ENCODE measurements at places on chromosomes 16 and 17. TPM values are rescaled to one million over a fixed set of nuclear protein-coding genes. Genes with fewer than 3 reads are reported as not detected.
A peak's percentile ranks its signal among the peaks of the same experiment; 100 is the strongest.

The TP53TG3F gene
- not detected for polyA plus RNA-seq

The FAM83G gene
- 17.4 TPM for polyA plus RNA-seq

GRCh38 chr17:9937241-9937761 is 32.2 kb upstream of the RCVRN start:
- no peak for DNase-seq

DNA sequence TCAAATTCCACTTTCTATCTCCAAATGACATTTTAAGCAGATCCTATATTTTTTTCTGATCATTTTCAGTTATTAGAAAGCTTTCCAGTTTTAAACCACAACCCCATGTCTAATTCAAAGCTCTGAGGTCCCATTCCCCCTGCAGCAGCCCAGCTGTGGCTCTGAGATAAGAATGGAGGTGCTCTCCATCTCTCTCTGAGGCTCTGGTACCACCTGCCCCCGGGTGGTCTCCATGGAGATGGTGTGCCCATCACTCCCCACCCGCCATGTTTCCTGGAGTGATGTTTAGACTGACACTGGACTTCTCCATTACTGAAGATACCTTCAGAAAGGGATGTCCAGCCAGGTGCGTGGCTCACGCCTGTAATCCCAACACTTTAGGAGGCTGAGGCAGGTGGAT is 68.1 kb upstream of the SEC14L1 start:
- no peak for DNase-seq

The KRT14 gene
- polyA plus RNA-seq, result 26,464 TPM

GRCh38 chr17:75411328-75412067 is 6.0 kb upstream of the GRB2 start:
- no peak for DNase-seq

The C16orf54 gene
- not detected for polyA plus RNA-seq

DNA sequence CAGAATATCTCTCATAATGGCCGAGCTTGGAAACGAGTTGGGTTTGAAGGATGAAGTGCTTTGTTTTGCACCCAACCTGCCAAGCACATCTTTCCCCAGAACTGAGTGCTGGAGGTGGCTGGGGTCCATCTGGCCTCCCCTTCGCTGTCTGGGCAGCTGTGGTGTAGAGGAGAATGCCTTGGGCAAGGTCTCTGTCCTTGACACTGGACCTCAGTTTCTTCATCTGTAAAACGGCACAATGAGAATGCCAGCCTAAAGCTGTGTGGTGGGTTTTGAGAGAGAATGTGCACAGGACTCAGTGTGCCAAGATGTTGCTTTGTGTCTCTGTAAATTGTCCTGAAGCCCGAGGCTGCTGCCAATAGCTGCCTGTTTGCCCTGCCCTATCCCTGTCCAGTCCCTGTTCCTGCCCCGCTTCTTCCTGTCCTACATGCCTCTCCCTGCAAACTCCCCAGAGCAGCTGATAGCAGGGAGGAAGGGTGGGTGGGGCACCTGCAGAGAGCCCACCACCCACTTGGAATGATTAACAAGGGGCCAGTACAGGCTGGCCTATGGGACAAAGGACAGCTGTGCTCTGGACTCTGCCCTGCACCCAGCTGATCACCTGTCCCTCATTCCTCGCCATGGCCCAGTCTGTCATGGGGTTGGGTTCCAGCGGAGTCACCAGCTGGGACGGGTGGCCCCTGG is 15.3 kb downstream of the LASP1 start:
- DNase-seq, result no peak

DNA sequence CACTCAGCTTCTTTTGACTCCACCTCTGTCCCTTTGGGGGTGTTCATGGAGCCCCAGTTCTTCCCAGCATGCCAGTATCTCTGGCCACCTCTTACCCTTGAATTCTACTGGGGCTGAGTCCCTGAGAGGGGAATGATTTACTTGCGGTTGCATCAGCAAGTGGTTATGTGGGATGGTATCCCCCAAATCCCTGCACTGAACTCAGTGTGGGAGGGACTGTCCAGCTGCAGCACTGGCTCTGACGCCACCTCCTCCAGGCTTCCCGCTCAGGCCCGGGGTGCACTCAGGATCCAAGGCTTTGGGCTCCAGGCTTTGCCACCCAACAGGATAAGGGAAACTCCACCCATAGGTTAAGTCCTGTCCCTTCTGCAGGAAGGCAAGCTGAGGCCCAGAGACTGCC is 21.1 kb upstream of the BRD7 start:
- no peak for DNase-seq

GRCh38 chr16:79049040-79049439 is 551.5 kb downstream of the MAF start:
- DNase-seq, result no peak

DNA sequence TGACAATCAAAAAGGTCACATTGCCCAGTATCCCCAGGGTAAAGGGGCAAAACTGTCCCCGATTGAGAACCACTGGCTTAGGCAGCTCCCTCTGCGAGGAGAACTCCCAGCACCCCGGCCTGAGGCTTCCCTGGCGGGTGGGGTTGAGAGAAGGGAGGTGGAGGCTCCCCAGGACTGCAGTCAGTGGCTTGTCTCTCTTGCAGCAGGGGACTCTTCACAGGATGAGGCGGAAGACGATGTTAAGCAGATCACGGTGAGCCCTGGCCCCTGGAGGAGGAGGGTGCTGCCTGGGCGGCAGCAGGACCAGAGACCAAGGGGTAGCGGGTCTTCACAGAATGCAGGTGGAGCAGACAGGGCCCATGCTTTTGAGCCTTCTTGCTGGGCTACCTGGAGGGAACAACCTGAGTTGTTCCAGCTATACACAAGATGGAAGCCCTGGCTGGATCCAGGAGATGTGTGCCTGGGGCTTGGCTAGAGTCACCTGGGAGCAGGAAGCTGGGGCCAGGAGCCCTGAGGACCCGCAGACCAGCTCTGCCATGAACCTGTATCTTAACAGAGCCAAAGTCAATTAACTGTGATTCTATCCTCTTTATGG is 16.8 kb downstream of the POLR3E start:
- DNase-seq, result no peak

The KIF18B gene
- polyA plus RNA-seq, result 20.9 TPM

DNA sequence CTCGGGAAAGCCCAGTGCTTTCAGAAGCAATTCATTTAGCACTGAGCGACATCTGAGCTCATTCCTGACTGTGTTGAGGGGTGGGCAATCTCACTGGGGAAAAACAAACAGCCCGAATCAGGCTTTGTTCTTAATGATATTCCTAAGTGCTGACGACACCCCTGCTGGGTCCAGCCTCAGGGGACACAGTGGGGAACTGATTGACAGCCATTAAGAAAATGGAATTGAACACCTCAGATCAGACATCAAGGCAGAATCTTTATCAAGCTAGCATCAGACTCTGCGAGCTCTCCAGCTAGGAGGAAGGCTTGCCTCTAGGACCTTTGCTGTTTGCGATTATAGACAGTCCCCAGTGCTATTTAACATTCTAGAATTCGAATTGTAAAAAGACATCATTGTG is 22.5 kb upstream of the LYRM9 start:
- DNase-seq, result no peak

DNA sequence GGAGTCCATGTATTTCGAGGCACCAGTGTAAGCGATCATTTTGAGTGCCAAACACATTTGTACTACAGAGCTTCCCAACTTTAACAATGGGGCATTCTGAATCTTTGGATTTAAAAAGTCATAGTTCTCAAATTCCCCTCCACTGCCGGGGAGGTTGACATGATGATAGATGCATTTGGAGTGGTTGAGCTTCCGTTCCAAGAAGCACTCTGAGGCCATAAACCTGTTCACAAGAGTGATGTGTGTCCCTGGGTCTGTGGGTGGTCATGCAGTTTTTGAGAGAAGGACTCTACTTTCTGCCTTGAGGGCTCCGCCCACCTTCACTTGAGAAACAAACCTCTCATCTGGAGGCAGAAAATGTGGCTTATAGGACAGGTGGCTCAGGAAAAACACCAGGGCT is 43.7 kb downstream of the IRX5 start:
- DNase-seq, result no peak

- peak; percentile 38 for DNase-seq
These were observed 5.9 kb downstream of the DPEP2 start for GRCh38 chr16:67993207-67994039.

Data from mammary epithelial cell (primary cell).